Osteoblast (primary cell): ENCODE measurements at places on chromosomes 7 and 10.

DNA sequence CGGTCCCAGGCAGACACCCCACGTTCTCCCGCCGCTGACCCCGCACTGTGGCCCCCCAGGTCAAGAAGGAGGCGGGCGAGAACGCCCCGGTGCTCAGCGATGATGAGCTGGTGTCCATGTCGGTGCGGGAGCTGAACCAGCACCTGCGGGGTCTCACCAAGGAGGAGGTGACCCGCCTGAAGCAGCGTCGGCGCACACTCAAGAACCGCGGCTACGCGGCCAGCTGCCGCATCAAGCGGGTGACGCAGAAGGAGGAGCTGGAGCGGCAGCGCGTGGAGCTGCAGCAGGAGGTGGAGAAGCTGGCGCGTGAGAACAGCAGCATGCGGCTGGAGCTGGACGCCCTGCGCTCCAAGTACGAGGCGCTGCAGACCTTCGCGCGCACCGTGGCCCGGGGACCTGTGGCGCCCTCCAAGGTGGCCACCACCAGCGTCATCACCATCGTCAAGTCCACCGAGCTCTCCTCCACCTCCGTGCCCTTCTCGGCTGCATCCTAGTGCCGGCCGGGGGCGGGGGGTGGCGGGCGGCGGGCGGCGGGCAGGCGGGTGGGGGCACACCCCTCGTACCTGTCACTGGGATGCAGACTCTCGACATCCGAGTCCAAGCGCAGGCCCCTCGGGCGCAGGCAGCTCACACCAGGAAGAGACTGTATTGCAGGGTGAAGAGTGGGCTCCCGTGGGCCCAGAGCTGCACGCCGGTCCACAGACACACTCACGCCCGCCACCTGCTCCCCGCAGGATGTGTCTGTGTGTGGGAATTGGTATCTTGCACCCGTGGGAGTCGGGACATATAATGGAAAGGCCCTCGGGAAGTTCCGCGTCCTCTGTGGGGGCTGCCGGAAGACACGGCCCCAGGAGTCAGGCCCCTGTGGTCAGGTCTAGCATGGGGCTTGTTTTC, 9.6 kb downstream of the MAFK start:
- DNase-seq = no peak

- DNase-seq = peak; percentile 52
Observed at GRCh38 chr10:47107007-47107747, 192.8 kb upstream of the GDF10 start.

- DNase-seq = no peak
Observed at GRCh38 chr7:74183142-74183541, 9.0 kb downstream of the EIF4H start.

- peak; percentile 79 for DNase-seq
Observed at GRCh38 chr7:112452102-112452888, 2.0 kb downstream of the IFRD1 start.

GRCh38 chr7:1851721-1852516, 181.8 kb downstream of the ELFN1 start:
- peak; percentile 14 for DNase-seq

DNA sequence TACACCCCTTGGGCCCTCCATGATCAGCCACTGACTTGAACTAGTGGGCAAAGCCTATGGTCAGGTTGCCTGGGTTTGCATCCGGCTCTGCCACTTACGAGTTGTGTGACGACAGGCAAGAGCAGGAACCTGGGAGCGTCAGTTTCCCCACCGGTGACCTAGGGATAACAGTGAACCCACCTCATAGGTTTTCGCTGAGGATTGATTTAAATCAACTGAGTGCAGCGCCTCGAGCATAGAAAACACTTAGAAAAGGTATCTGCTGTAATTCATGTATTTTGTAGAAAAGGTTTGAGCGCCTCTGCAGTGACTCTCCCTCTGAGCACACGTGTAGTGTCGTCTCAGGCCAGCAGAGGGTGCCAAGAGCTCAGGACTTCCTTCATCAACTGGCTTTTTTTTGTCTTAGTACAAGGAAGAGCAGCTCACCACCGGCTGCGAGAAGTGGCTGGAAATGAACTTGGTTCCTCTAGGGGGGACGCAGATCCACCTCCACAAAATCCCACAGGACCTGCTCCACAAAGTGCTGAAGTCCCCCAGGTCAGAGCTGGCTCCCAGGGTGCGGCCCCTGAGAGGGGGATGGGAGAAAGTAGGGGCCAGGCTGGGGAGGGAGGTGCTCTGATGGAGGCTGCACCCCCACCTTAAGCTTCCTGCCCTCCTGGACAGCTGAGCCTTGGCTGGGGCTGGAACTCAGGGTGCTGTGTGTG, 27.7 kb downstream of the BTBD16 start:
- peak; percentile 91 for DNase-seq

- no peak for DNase-seq
Observed at GRCh38 chr10:50551894-50552293, 71.9 kb downstream of the SGMS1 start.

DNA sequence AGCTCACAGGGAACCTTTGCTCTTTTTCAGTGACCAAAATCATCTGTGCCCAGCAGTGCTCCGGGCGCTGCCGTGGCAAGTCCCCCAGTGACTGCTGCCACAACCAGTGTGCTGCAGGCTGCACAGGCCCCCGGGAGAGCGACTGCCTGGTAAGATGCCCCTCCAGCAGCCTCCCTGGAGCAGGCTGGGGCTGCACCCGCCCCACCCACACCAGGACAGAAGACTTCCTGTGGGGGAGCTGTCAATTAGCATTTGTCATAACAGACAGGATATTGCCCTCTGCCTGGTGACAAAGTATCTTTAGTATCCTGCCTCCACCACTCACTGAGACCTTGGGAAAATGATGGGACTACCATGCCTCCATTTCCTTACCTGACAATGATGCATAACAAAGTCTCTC, 133.7 kb downstream of the EGFR start:
- DNase-seq = no peak

- DNase-seq = no peak
Observed at GRCh38 chr10:126128581-126128980, 232.2 kb downstream of the FANK1 start.

GRCh38 chr10:47231414-47231813, 68.6 kb upstream of the GDF10 start:
- DNase-seq = no peak

DNA sequence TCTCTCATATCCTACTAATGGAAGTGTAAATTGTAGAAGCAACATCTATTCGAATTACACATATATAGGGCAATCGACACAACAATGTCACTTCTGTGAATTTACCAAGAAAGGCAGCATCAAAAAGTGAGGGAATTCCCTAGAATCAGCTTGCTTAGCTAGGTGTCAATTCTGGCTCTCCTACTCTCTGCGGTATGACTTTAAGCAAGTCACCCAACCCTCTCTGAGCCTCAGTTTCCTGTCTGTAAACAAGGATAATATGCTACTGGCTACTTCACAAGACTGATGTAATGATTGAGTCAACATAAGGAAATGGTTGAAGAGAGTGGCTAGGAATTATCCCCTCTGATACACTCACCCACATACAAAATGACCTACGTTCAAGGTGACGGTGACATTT, 19.4 kb downstream of the CCDC6 start:
- DNase-seq = no peak

DNA sequence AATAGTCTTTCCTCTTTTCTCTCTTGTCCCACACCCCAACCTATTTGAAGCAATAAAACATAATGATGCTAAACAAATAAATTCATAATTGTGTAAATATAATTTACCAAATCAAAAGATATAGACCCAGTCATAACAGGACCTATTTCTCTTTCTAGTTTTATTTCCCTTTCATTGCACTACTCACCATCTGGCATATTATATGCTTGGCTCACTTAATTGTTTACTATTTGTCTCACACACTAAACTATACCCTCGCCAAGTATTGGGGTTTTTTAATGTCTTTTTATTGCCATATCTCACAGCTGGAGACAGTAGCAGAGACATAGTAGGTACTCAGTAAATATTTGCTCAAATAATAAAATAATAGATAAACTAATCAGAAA, 597.5 kb upstream of the PCDH15 start:
- no peak for DNase-seq

DNA sequence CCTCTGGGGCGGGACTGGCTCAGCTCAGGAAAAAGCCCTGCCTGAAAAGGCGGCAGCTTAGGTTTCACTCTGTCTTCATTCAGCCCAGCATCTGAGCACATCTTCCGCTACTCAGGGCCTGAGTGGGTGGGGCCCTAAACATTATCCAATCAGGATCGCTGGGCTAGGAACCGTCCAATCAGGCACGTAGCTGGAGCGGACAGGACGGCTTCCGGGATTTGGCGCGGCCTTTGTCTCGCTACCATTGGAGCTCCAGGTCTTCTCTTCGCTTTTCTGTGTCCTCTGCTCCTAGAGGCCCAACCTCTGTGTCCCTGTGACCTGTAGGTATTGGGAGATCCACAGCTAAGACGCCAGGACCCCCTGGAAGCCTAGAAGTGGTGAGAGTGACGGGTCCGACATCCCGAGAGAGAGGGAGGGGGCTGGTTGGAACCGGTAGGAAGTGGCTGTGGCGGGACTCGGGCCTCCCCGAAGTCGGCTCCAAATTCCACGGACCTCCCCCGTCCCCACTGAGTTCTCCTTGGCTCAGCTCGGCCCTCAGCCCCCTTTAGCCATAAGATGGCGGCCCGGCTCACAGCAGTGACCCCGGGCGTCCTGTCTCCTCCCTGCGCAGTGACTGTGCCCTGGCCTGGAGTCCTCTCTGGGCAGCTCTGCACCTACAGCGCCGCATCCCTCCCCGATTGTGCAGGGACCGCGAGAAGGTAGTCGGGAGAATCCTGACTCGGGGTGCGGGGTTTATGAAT, 99.1 kb downstream of the ZNF680 start:
- DNase-seq = peak; percentile 83

DNA sequence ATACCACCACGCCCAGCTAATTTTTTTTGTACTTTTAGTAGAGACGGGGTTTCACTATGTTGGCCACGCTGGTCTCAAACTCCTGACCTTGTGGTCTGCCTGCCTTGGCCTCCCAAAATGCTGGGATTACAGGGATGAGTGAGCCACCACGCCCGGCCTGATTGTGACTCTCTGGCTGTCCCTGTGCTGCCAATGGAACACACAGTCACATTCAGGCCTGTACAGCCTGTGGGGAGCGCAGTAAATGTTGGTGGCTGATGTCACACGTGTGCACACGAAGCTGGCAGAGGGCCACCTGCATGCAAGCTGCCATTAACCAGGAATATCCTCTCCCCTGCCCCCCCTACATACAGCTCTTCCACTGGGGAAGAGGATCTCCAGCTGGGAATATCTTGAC, 22.1 kb downstream of the POLL start:
- DNase-seq = no peak

- DNase-seq = no peak
Observed at GRCh38 chr10:33900596-33900995, 566.1 kb upstream of the NRP1 start.

DNA sequence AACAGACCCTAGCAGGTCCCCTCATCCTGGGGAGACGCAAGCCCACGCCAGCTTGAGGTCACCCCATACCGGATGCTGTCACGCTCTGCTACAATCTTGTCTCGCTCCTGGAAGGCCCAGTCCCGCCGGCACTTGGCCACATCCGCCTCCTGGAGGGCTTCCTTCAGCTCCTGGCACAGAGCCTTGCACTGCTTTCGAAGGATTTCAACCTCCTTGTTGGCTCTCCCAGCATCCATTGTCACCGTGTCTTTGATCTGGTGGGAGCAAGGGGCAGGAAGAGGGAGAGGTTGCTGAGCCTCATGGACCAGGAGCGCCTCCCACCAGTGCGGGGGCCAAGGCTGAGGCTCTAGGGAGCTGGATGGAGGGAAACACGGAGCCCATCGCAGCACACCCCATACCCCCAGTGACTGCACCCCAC, 90.9 kb downstream of the DLG5 start:
- DNase-seq = peak; percentile 8

GRCh38 chr7:55147101-55147500, 128.3 kb downstream of the EGFR start:
- DNase-seq = no peak

DNA sequence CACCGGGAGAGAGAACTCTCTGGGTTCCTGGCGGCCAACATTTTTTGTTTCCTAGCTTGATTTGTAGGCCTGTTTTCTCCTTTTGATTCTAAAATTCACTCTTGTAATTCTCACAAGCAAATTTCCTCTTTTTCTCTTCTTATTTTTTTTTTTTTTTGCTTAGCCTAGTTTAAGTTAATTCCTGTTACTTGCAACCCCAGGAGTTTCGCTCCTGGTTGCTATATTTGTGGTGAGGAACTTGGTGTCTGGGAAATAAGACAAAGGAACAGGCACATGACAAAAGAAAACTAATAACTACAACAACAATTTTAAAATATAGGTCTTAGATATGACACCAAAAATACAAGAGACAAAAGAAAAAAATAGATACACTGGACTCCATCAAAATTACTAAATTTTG, 6.7 kb downstream of the AOAH start:
- DNase-seq = no peak

DNA sequence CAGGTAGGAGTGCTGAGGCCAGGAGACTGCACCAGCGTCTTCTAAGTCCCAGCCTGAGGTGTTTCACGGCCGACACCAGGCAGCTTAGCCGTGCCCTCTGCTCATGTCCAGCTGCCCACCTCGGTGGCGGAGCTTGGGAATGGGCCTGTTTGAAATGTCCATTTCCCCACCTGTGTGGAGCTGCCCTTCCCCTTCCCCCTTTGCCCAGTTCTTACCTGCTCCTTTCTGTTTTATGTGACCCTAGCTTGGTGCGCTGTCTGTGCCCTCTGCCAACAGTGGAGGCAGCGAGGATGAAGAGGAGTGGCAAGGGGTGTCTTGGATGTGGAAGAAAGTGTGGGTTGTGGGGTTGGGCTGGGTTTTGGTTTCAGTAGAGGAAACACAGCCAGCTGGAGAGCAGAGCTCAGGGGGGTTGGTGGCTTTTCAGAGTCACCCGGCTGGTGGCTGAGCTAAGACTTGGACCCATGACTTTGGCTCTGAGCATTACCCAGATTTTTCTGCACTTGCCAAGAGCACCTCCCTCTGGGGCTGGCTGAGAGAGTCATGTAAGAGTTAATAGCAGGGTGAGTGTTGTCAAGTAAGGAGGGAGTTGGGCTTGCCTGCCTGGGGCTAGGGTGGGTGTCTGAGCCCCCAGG, 37.4 kb downstream of the GBX1 start:
- DNase-seq = peak; percentile 80

GRCh38 chr10:34113504-34114225, 701.4 kb downstream of the PARD3 start:
- DNase-seq = no peak

- peak; percentile 82 for DNase-seq
Observed at GRCh38 chr7:97731736-97732564, at the start of gene TAC1. TAC1 (plus strand) TSS chr7:97732086; CDS start chr7:97732613, 527 bp downstream.

GRCh38 chr10:97827702-97828291, 21.8 kb upstream of the GOLGA7B start:
- peak; percentile 91 for DNase-seq

GRCh38 chr10:43262902-43263466, 3.9 kb downstream of the RASGEF1A start:
- peak; percentile 83 for DNase-seq

DNA sequence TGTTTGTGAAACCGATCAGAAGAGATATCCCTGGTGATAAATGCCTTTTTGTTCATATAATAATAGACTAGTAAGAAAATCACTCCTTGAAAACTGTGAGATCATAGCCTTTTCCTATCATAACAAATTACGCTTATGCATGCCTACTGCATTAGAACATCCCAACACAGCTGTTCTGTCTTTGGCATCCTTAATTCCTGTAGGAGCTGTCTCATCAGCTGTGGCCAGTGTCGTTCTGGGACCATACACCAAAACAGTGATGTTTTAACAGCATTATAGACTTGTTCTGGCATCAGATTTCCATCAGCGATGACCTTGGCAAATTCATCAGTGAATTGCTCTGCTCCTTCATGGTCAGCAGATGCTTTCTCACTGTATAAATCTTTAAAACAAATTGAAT, 423.6 kb upstream of the LRGUK start:
- DNase-seq = peak; percentile 76
